ENCODE measurements at places on chromosomes 6 and 20.
A peak's percentile ranks its signal among the peaks of the same experiment; 100 is the strongest.

DNA sequence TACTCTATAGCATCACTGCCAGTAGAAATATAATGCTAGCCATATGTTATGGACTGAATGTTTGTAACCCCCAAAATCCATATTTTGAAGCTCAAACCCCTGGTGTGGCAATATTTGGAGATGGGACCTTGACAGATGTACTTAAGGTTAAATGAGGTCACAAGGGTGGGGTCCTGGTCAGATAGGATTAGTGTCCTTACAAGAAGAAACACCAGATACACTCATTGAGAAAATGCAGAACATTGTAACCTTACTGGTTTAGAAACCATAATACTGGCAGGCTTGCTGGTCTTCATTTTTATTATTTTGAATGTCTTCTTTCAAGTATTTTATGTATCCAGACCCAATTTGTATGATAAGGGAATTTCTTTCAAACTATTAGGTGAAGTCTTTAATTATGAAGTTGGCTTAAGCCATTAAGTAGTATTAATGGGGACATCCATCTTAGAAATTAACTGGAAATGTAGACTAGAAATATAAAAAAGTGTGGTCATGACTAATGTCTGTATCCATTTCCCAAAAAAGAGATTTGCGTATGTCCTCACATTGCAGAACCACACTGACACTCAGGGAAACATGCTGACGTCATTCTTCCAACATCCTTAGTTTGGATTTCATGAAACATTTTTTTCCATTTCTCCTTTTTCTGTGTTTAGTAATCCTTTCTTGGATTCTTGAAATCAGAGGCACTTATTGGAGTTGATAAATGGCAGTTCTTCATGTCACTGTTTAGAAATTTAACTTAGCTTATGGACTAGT lies 32.4 kb downstream of the SLC16A10 start:
- no peak for DNase-seq

GRCh38 chr6:168370310-168370991 lies 50.9 kb upstream of the DACT2 start:
- DNase-seq, result peak; percentile 97

GRCh38 chr6:112252571-112253497 lies 1.5 kb downstream of the LAMA4 start:
- no peak for DNase-seq

DNA sequence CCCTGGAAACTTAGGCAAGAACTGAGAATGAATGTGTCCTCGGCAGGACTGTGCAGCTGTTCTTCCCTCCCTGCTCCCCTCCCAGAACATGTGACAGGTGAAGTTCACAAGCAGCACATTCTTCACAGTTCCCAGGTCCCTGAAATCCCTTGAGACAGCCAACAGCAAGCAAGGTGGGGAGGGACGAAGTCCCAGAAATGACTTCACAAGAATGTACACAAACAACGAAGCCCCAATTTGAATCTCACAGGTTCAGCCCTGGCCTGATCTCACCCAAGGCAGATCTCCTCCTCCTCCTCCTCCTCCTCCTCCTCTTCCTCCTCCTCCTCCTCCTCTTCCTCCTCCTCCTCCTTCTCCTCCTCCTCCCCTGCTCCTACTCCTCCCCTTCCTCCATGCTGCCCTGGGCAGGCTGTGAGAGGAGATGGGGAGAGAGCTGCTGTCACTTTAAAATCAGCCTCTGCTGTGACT lies 32.4 kb downstream of the WRNIP1 start:
- DNase-seq, result no peak

- DNase-seq, result no peak
Measured at GRCh38 chr6:30591008-30591407, 19.8 kb downstream of the ABCF1 start.

DNA sequence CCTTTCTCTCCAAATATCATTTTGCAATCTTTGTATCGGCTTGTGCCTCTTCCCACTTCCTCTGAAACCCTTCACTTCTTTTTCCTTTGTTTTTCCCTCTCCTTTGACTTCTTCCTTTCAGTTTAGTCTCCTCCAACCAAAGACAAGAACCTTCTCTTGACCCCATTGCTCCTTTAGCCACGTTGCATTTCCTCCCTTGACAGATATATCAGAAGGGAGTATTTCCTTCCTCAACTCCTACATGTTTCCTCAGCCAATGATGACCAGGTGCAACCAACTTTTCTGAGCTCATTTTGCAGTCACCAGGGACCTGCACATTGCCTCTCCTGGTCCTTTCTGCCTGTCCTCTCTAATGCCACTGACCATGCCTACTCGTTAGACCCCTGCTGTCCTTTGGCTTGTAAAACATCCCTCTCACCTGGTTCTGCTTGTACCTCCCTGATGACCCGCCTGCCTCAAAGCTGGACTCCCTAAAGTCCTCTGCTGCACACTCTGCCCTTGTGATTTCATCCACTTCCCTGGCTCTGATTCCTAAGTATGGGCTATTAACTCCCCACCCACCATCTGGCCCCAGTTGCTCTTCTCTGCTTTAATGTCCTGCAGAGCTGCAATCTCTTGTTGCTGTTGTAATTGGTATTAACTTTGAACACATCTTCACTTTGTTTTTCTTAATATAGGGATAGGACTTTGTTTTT lies 27.4 kb downstream of the SLC22A16 start:
- DNase-seq, result no peak

GRCh38 chr6:7108196-7108963 lies 619 bp downstream of the RREB1 start:
- no peak for DNase-seq

GRCh38 chr6:38236631-38237030 lies 403.1 kb downstream of the BTBD9 start:
- no peak for DNase-seq

GRCh38 chr6:35047265-35048011 lies 93.7 kb downstream of the TCP11 start:
- no peak for DNase-seq

DNA sequence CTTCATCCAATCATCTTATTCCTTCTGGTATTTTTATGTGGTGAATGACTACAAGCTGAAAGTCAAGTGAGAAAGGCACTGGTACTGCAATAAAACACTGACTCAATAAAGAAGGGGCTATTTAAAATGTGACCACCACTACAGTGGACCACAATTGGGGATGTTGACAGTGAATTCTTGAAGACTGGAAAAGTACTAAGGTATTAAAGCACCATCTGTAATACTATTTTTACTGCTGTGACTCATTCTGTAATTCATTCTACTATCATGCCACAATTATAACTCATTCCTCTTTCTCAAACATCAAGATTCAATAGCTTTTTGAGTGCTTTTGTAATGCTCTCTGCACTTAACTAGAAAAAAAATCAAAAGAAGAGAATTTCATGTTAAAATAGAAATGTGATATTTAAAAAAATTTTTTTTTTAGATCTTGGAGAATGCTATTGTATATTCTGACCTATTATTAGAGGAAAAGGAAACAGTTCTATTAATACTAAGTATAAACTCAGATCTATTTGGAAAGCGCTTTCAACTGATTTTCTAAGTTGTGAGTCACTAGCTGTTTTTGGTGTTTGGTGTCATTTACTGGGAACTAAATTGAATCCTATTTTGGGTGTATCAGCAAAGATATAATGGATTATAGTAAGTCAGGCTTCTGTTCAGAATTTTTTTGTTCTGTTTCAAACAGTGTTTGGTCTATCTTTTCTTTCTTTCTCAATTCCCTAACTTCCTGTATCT lies 104.7 kb upstream of the TMEM170B start:
- DNase-seq, result no peak

- DNase-seq, result no peak
Measured at GRCh38 chr20:46800409-46800804, 91.0 kb downstream of the SLC2A10 start.

- no peak for DNase-seq
Measured at GRCh38 chr6:13874191-13874549, 50.6 kb upstream of the RNF182 start.

- DNase-seq, result no peak
Measured at GRCh38 chr6:36769183-36769675, 70.0 kb downstream of the CPNE5 start.

GRCh38 chr6:56072856-56073255 lies 174.5 kb downstream of the COL21A1 start:
- DNase-seq, result no peak
